ENCODE measurements at places on chromosomes 1 and 21. TPM values are rescaled to one million over a fixed set of nuclear protein-coding genes. Genes with fewer than 3 reads are reported as not detected.
A peak's percentile ranks its signal among the peaks of the same experiment; 100 is the strongest.

- no peak for DNase-seq
These were observed 9.5 kb downstream of the CD5L start for GRCh38 chr1:157831968-157832626.

- DNase-seq, result no peak
These were observed 594 bp downstream of the HDGF start for GRCh38 chr1:156750711-156751450.

DNA sequence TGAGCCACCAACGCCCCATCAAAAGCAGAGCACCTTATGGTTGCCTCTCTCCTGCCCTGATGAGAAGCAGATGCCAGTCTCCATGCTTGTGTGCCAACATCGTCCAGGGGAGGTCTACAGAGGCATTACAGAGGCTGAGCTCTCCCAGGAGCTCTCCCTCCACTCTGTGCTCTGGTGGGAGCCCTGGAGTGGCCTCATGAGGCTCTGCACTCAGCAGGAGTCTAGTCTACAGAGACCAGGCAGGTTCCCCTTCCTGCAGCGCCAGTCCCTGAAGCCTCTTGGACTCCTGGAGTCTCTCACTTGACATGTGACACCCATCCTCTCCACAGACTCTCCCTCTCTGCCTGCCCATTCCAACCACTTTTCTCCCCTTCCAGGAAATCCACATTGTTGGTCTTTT is 3.4 kb downstream of the DCST1 start:
- no peak for DNase-seq

GRCh38 chr1:220703305-220703704 is 13.1 kb downstream of the C1orf115 start:
- DNase-seq, result no peak

- no peak for DNase-seq
These were observed 1232.1 kb downstream of the MRPL39 start for GRCh38 chr21:24375201-24375600.

DNA sequence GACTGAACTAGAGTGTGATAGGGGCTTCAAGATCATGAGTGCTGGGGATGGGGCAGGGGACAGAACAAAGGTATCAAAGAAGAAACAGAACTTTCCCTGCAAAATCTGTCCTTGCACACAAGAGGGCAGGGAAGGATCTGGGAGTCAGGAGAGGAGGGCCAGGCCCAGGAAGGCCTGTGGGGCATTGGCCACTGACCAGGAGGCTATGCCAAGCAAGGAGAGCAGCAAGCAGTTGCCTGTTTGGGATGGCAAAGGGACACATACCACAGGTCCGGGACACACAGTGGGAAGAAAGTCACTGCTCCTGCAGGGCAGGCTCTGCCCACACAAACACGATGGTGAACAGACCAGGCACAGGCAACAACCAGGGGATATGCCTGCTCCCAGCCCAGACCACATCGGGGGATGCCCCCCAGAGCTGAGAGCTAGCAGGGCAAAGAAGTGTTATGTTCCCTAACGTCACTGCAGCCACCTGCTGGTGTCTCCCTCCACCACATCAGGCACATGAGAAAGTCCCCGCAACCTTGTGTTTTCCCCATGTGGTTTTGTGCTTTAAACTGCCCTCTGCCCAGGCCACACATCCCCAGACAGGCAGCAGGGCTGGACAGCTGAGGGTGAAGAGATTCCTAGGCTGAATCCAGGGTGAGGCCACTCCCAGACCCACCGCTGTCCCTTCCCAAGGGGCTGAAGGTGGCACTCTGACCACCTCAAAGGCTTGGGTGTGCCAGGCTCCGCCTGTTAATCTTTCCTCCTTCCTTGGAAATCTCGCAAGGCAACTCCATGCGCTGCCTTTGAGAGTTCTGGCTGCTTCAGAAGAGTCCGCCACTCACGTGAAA is 53.6 kb downstream of the KIF21B start:
- no peak for DNase-seq

GRCh38 chr1:13661539-13661938 is 38.4 kb upstream of the PRDM2 start:
- no peak for DNase-seq

- no peak for DNase-seq
These were observed 70.7 kb upstream of the FMO3 start for GRCh38 chr1:171019971-171020370.

- DNase-seq, result no peak
These were observed 103.5 kb downstream of the HMCN1 start for GRCh38 chr1:185837711-185838110.

GRCh38 chr1:104238991-104239390 is 489.3 kb downstream of the AMY1C start:
- peak; percentile 71 for DNase-seq

DNA sequence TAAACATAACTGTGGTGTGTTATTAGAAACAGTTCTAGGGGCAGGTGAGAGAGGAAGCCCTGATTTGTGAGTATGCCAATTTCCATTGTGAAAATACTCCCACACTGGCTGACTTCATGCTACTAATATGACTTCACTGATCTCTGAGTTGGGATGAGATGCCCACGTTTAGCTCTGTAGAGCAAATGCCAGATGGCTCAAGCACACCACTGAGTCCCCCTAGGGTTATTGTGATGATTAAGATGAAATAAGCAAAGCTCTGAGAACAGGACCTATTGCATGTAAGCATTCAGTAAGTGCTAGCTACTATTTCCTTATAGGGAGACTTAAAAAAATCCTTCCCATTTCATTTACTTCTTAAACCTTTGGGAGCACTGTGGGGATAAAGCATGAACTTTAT is 117.6 kb downstream of the CENPF start:
- DNase-seq, result no peak

- DNase-seq, result no peak
These were observed 21.4 kb downstream of the AHCYL1 start for GRCh38 chr1:110005971-110006370.

GRCh38 chr1:26041978-26042377 is 3.9 kb downstream of the SLC30A2 start:
- DNase-seq, result no peak

- DNase-seq, result no peak
These were observed 11.6 kb downstream of the ENO1 start for GRCh38 chr1:8866792-8867415.

DNA sequence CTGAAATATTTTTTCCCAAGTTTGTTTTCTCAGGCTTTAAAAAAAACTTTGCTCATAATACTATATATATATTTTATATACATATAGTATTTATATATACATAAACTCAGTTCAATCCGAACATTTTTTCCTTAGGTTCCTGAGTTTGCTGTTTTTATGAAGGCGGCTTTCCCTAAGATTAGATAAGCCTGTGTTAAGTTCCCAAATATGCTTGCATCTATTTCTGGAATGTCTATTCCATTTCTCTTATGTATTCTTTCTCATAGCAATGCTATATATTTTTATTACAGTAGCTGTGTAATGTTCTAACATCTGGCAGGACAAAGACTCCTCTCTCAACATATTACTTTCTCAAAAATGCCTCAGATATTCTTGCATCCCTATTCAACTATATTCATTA is 45.9 kb downstream of the ADSS2 start:
- DNase-seq, result no peak

DNA sequence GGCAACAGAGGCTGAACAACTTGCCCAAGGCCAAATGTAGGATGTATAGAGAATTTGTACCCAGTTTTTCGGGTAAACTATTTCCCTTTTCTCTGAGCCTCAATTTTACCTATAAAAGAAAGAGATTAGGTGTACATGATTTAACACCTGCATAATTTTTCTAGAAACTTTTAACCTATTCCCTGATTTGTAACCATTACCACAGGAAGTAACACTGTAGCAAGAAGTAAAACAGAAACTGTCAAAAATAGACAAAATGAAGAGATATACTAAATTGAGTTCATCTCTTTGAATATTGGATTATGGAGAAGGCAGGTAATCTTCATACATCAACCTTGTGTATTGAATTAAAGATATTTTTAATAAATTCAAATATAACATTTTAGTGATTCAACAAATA is 136.2 kb downstream of the ZC3H11B start:
- no peak for DNase-seq

DNA sequence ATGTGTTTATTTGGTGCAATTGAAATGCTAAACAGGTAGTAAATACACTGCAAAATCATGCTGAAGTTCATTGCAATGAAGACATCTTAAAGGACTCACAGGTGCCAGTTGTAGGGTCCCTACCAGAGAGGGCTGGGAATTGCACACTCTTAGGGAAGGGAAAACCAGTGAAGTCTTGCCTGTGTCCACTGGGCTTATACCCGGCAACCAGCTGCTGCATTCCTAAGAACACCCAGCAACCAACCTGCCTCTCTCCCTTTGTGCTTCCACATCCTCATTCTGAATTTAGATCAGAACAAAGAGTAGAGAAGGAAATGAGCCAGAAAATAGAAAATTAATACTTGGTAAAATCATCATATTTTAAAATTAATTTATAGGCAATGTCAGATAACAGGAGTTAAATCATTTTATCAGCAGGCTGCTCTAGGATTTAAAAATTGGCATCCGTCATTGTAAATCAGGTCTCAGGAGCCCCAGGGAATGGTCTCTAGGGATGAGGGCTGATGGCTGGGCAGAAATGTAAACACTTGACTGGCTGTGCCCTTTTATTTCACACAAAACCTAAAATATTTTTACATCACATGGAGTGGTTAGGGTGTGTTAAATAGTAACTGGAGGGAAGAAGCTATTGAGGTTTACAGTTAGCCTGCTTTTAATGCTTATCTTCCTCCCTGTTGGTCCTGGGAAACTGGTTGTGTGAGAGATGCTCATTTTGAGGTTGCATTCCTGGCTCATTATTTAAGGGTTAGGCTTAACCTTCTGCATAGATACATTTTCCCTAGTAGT is 31.3 kb downstream of the PTGFRN start:
- DNase-seq, result no peak

DNA sequence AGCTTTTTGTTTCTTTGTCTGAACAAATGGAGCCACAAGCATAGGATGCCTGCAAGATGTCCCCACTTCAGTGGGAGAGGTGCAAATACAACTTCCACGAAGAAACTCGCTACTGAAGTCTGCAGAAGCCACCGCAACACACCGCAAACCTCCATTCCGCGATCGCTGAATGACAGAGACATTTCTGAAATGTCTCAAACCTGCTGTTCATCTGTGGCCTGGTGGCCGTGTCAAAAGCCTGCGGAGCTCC is 1.0 kb downstream of the TP53BP2 start:
- no peak for DNase-seq

Gene CHRM3
- polyA plus RNA-seq, result 6.5 TPM

Gene CFHR1
- not detected for polyA plus RNA-seq

Gene CTSS
- polyA plus RNA-seq, result 11.0 TPM

Measured in renal pelvis (tissue), 12 donors.